ENCODE measurements at places on chromosomes 7 and 10.

DNA sequence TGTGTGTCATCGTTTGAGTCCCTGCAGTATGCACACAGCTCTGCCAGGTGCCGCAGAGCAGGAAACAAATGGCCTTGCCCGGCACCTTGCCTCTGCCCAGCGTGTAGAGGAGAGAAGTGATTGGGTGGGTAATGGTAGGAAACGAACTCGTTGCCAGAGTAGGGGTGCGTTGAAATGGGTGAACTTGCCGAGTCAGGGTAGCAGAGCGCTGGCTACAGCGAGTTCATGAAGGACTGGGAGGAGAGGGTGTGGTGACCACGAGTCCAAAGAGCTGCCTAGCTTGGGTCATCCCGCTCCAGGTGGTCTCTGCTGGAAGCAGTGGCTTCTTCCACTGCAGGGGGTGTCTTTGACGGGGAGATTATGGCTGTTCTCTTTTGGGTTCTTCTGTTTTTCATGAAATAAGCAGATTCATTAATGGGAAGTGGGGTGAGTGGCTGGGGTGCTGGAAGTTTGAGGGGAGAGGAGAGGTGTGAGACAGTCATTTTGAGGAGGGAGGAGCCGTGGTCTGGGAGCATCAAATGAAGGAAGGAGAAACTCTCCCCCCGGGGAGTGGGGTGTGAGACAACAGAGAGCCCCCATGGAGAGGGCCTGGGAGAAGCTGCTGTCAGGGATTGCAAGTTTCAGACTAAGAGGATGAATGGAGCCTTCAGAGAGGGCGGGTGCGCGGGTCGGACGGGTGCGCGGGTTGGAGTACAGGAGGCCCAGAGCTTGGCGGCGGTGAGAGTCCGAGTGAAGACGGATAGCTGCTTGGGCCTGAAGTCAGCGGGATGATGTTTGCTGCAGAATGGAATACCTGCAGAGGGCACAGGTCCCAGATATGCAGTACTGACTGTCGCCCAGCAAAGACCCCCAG is 26.2 kb downstream of the PPP2R2D start:
- no peak for DNase-seq

GRCh38 chr10:122362621-122363020 is 11.9 kb upstream of the PLEKHA1 start:
- DNase-seq: no peak

GRCh38 chr10:67976292-67977245 is 92.1 kb downstream of the SIRT1 start:
- DNase-seq: no peak

GRCh38 chr10:7085913-7086589 is 324.8 kb downstream of the SFMBT2 start:
- no peak for DNase-seq

DNA sequence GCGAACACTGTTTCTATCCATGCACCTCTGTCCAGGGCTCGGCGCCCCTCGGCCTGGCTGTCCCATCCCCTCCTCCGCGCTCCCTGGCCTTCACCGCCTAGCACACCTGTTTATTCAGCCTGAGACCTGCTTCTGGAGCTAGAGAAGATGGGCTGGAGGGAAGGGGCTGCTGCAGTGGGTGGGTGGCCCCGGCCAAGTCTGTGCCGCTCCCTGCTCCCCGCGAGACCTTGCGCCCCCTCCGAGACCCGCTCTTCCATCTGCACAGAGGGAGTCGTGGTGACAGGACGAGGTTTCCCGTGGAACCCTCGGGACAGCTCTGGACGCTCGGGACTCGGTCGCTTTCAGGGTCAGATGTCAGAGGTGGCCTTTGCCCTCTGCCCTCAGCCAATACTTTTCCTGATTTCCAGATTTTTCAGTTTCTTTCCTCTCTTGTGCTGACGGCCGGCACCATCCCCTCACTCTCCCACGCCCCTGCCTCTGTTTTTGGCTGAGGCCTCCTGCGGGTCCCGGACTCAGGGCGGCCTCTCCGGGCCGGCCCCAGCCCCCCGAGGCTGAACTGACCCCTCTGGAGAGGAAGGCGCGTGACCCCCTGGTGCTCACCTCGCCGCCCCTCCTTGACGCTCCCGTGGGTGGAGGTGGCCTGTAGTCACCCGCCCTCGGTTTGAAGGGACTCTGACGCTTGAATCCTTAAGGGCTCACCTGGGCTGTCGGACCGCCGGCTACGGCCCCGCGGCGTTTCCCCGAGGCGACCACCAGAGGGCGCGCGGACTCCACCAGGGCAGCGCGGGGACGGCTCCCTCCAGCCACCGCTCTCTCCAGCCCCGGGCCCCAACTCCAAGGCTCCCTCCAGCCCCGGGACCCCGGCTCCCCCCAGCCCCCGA is 15.6 kb downstream of the SHH start:
- DNase-seq: peak; percentile 81

GRCh38 chr7:25303281-25304181 is 75.2 kb upstream of the NPVF start:
- no peak for DNase-seq

DNA sequence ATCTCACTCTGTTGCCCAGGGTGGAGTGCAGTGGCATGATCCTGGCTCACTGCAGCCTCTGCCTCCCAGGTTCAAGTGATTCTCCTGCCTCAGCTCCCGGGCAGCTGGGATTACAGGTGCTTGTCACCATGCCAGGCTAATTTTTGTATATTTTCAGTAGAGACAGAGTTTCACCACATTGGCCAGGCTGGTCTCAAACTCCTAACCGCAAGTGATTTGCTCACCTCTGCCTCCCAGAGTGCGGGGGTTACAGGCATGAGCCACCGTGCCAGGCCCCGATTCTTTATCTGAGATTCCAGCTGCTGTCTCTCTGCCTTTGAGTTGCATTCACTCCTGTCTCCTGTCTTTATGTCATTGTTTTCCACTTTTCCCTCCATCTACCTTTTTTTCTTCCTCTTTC is 168.7 kb downstream of the TMEM178B start:
- no peak for DNase-seq

DNA sequence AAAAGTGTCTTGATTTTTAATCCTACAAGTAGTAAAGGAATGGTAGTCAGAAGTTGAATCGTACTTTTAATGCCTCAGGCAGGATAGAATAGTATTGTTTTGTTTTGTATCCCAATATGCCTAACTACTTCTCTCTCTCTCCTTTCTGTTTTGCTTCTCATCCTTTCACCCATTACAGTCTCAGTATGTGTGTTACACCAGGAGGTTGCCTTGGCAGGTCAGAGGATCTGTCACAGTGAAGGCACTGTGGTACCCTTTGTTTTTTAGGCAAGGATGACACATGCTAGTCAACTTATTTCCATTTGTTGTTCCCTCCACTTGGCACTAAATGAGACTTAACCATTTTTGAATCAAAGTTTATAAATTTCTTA is 94.4 kb downstream of the MAPK8 start:
- DNase-seq: no peak

DNA sequence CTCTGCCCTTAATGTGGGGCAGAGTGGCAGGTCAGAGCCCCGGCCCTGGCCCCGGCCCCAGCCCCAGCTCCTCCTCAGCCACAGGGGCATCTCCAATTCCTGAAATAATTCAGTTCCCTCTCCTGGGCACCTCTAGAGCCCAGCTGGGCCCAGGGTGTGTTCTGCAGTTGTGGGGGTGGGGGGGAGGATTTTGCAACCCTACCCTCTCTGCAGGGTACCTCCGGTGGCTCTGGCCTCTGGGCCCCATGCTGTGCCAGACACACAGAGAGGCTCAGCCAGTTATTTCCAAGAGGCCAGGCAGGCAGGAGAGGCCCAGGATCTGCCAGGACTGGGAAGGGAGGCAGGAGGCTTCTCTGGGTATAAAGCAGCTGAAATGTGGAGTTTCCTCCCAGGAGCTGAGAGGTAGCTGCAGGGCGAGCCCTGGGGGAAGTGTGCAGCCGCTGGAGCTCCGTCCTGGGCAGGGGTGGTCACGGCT is 47.9 kb downstream of the PWWP2B start:
- DNase-seq: no peak

DNA sequence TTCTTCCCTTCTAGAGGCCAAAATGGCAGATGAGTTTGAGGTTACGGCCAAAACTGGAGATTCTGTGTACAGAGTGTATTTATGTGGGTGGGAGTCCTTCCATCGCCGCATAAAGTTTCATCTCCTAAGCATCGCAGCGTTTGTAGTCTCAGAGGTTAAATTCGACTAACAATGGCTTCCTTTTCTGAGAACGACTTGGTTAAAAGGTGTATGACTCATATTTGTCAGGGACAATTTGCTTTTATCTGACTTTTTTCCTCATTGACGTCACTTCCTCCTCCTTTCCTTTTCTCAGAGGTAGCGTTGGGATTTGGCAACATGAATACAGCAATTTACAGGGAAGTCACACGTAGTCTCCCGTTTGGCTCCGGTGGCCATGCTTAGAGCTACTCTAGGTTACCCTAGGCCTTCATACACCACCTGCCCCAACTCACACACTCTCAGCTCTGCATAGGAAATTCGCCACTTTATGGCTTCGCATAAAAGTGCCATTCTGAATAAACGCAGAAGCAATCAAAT is 37.6 kb upstream of the TCF7L2 start:
- no peak for DNase-seq

DNA sequence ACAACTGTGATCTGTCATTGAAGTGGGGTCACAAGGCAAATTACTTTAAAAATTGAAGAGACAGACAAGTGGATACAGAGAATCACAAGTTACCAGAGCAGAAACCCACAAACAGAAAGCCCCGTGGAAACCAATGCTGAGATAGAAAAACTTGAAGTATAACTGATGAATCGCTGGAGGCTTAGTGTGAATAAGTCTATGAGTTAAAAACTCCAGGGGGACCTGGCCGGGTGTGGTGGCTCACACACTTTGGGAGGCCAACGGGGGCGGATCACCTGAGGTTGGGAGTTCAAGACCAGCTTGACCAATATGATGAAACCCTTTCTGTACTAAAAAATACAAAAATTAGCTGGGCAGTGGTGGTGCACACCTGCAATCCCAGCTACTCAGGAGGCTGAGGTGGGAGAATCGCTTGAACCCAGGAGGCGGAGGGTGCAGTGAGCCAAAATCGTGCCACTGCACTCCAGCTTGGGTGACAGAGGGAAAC is 69.7 kb upstream of the ZNRF2 start:
- DNase-seq: no peak

GRCh38 chr10:121185816-121186455 is 334.8 kb downstream of the WDR11 start:
- DNase-seq: no peak

- no peak for DNase-seq
These were observed 109.0 kb downstream of the CCDC71L start for GRCh38 chr7:106551936-106552335.

- no peak for DNase-seq
These were observed 393.8 kb downstream of the TNS3 start for GRCh38 chr7:47188136-47188535.

DNA sequence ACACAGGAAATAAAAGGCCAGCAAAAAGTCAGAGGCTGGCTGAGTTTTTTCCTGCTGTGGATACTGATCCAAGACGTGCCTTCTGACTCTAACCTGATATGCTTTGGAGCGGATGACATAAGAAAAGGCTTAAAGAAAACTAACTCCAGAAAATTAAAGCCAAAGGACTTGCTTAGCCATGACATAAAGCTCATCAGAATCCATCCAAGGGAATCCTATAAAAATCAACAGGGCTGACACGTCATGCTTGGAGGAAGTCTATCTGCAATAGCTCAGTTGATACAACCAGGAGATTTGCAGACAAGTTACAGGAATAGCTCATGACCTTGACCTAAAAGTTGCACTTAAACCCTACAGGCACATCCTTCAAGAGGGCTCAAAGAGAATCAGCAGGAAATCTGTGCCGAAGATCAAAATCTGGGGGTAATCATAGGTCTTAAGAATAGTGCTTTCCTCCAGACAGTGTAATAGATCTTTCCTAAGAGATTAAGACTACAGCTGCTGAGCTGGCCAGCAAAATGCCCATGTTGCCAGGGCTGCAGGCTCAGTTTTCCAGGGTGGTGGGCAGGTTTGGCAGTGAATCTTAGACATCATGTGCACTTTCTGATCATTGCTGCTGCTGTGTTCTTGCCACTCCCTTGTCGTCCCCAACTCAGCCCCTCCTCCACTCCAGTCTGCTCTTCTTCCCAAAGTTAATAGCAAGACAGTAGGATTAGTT is 111.5 kb upstream of the SVIL start:
- DNase-seq: no peak

GRCh38 chr7:157910446-157910845 is 573.6 kb downstream of the DNAJB6 start:
- DNase-seq: no peak

DNA sequence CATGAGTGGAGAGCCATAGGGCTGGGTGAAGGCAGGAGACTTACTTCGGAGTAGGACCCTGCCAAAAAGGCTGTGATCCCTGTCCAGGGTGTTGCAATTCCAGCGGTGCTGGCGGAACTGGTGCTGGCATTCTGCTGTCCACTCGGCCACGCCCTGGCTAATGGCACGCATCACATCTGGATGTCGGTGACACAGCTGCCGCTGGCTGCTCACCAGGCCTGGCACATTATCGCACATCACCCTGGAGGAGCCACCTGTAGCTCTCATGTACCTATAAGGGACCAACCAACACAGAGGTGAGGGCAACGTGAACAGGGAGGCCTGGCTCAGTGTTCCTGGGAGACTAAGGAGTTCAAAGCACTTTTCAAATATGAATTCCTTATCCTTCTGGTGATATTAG is 2.3 kb downstream of the WNT2 start:
- DNase-seq: no peak

DNA sequence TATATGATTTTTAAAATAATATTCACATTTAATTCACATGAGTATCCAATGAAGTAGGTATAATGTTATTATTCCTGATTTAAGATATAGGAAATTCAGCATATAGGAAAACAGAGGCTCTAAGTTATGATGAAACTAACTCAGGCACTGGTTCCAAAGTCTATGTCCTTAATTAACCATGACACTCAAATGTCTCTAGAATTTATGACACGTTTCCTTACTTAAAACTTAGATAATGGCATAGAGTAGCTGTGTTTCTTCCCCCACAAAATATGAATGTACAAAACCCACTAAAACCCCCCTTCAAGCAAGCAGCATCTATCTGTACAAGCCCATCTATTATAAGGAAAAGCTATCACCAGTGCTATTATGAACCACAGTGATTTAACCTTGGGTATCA is 72.9 kb upstream of the CDK1 start:
- DNase-seq: no peak

GRCh38 chr7:112573302-112574039 is 92.7 kb downstream of the LSMEM1 start:
- DNase-seq: no peak

- DNase-seq: no peak
These were observed 12.7 kb downstream of the GSTO2 start for GRCh38 chr10:104281694-104282093.

DNA sequence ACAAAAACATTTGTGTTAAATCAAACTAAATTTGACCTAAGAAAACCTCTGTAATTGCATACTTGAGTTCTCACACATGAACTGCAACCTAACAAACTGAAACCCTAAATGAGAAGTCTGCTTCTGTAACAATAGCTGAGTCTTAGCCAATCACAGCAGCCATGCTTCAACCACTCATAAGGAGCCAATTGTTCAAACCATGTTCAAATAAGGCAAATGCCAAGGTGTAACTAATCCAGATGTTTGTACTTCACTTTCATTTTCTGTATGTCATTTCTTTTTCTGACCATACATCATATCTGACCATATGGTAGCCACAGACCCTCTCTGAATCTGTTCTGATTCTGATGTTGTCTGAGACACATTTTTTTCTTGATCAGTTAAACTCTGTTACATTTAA is 47.5 kb upstream of the ANTXRL start:
- no peak for DNase-seq

- no peak for DNase-seq
These were observed 316.7 kb downstream of the OTUD1 start for GRCh38 chr10:23755556-23755955.

GRCh38 chr10:132324186-132324585 is 7.8 kb upstream of the LRRC27 start:
- no peak for DNase-seq

GRCh38 chr10:100081075-100082001 is at the start of gene CPN1:
TSS of gene CPN1 (minus strand) at chr10:100081869. CDS start at chr10:100081625, 244 bp downstream.
- DNase-seq: no peak
